ENCODE measurements at places on chromosomes 1 and 21. TPM values are rescaled to one million over a fixed set of nuclear protein-coding genes. Genes with fewer than 3 reads are reported as not detected.

DNA sequence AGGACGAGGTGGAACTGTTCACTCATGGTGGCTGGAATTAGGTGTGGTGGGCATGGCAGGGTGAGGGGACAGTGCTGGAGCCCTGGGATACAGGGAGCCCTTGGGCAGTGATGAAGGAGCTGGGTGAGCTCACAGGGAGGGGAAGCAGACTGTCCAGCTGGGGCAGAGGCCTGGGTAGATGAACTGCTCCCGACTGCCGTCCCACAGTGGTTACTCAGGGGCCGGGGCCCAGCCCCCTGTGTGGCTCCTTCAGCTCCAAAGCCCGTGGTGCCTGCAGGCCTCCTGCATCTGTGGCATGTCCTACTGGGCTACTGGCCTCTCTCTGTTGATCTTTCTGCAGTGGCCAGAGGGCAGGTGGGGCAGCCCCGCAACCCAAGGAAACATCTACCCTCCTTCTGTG lies 661.1 kb downstream of the NPHP4 start:
- no peak for DNase-seq

DNA sequence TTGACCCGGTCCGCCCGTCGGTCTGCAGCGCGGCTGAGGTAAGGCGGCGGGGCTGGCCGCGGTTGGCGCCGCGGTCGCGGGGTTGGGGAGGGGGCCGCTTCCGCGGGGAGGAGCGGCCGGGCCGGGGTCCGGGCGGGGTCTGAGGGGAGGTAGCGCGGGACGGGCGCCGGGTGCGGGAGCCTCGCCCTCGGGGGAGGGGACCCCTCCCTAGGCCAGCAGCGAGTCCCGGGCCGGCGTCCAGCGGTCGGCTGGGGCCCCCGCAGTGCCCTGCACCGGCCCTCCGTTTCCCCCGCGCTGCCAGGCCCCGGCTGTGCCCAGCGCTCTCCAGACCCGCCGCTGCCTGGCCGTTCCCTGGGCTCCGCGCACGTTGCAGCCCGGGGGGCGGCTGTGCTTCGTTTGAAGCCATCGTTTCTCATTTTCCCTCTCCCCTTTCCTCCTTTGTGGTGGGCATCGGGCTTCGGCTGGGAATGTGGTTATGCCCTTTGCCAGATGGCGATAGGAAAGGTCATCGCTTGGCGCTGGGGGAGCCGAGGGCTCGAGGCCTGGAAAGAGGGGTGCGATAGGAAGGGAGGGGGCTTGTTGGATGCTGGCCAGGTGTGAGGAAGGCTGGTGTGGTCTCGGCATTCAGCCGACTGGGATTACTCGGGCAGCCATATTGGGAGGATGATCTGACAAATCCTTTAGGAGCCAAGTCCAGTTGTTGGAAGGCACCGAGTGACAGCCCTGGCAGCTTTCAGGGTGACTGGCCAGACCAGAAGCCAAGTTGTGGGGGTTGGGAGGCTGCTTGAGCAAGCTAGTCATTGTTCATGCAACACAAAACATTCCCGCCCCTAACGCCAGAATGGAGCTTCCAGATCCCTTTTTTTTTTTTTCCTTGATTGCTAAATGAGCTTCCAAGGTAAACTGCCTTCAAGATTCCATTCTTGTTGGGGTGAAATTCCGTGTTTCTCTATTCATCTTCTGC lies 753 bp downstream of the KIF1B start:
- peak; percentile 20 for DNase-seq

DNA sequence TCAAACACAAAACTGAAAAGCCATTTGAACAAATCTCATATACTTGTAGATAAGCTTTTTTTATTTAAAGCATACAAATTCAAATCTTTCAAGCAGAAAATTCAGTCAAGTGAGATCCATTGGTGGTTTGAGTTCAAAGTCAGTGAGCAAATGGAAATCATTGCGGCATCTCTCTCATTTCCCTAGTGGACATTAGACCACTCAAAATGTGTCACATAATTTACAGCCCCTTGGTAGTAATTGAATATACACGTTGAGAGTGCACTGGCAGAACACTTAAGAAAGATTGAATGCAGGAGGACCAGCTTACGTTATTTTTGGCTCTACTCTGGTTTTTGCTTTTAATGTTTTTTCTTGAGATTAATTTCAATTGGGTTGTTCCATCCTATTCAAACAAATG lies 633.7 kb downstream of the USP25 start:
- DNase-seq = no peak

GRCh38 chr1:117809764-117810163 lies 119.7 kb downstream of the GDAP2 start:
- no peak for DNase-seq

GRCh38 chr1:169468982-169469381 lies 16.8 kb downstream of the SLC19A2 start:
- DNase-seq = no peak

DNA sequence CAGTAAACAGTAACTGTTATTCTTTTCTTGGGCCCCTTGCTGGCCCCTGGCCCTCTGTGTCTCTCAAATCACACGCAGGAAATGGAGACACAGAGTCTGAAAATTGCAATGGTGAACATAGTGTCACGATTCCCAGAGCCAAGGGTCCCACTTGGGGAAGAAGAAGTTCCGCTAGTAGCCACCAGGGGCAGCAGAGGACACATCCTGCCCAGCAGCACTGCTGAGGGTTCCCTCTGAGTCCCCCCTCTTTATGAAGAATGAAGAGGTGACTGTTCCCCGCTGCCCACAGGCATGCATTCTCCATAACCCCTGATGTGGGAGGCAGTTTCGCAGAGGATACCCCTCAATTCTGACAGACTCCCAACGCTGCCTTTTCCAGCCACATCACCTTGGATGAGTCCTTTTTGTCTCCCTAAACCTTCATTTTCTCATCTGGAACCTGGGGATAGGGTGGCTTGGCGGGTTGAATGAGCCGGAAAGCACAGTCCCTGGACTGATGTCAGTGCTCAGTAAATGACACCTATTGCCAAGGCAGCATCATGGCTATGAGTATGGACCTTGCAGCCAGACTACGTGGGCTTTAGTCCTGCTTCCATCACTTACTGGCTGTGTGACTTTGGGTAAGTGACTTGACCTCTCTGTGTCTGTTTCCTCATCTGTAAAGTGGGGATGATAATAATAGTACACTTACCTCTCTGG lies 238.0 kb upstream of the TMEM51 start:
- DNase-seq = peak; percentile 60

- DNase-seq = no peak
Observed at GRCh38 chr1:115969509-115969908, 6.8 kb upstream of the SLC22A15 start.

- no peak for DNase-seq
Observed at GRCh38 chr1:11989669-11990068, 9.4 kb downstream of the MFN2 start.

DNA sequence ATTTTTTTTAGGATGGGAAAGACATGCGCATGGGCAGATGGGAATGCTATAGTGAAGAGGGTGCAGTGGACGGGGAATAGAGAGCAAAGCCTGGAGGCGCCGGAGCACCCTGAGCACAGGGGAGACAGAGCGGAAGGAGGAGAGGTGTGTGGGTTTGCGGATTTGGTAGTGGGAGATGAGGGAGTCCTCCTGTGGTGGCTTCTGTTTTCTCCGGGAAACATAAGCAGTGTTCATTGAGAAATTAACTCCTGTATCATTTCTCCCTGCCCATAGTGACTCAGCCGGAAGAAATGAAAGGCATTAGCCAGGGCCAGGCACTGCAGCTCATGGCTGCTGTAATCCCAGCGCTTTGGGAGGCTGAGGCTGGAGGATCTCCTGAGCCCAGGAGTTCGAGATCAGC lies 4.7 kb upstream of the PTPRF start:
- DNase-seq = no peak

- DNase-seq = no peak
Observed at GRCh38 chr1:66207484-66207883, 326.5 kb upstream of the SGIP1 start.

DNA sequence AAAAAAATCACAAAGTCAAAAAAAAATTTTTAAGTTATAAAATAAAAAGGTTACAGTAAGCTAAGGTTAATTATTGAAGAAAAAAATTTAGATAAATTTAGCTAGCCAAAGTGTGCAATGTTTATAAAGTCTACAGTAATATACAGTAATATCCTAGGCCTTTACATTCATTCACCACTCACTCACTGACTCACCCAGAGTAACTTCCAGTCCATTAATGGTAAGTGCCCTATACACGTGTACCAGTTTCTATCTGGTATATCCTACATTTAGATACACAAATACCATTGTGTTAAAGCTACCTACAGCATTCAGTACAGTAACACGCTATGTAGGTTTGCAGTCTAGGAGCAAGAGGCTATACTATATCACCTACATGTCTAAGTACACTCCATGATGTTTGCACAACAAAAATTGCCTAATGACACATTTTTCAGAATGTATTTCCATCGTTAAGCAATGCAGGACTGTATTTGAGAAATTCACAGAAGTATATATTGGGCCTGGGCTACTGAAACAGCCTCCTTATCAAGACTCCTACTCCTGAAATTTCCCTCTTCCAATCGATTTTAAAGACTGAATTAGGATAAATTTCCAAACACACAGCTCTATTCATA lies 155.1 kb downstream of the COP1 start:
- no peak for DNase-seq

DNA sequence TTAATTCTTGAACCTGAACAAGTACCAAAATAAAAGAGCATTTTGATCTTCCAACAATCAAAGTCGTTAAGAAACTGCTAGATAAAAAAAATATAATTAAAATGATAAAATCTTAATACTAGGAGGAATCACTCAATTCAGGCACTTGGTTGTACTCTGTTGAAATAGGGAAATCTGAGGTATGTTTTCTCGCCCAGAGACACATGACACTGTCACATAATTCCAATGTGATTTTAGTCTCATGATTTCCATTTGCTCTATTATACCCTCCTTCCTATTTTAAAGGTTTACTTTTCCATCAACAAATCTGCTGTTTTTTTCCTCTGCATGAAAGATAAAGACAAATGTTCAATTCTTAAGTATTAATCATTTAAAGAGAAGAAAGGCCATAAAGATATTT lies 97.6 kb downstream of the ZZZ3 start:
- DNase-seq = no peak

- DNase-seq = no peak
Observed at GRCh38 chr1:96682056-96682455, 39.5 kb upstream of the PTBP2 start.

DNA sequence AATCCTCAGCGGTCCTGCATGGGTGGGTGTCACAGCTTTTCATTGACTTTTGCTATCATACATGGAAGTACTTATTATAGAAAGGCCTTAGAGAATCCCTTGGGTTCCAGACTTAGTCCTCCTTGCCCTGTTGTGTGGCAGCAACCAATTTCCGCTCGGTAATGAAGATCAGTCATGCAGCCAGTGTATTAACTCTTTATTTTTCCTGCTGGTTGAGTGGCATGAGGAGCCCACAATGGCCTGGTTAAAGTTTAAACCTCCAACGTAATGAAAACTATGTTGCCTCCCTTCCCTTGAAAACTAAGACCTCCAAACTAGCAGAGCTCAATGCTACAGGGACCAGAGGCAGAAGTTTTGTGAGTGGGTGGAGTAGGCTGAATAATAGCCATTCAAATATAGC lies 20.0 kb downstream of the CITED4 start:
- no peak for DNase-seq

- no peak for DNase-seq
Observed at GRCh38 chr1:15020943-15021745, 132.4 kb upstream of the TMEM51 start.

- DNase-seq = no peak
Observed at GRCh38 chr1:159965263-159965662, 11.2 kb upstream of the SLAMF9 start.

DNA sequence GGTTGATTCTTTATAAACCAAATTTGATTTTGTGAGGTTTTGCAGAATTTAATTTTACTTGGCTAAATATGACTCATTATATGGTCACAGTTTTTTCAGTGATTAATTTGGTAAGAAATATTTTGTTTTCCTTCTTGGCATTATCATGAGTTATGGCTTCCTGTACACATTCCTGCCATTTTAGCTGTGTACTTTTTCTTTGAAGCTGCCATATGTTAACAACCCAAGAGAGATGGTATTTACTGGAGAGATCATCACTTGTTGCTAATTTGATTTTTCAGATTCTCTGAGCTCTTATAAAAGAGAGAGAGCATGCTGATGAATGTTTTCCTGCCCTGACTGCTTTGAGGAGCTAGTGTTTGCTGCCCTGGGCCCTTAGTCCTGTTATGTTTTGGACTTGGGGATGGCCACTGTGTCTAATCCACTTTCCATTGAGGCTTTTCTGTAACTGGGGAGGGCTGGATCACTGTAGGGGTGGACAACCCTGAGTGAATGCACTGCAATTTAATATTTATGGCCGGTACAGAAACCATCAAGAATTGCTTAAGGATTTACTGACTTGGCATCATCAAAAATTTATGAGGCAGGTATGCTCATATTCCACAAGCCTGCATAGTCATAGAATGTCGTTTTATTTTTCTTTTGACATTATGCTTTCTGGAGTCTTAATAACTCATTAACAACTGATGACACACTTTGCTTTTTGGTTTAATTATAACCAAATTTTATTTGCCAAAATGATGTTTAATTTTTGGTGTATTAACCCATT lies 200.9 kb downstream of the DISC1 start:
- DNase-seq = no peak

- peak; percentile 29 for DNase-seq
Observed at GRCh38 chr1:32900956-32901822, at the start of gene TMEM54. Gene TMEM54, minus strand, starts transcription at chr1:32901389. Its CDS starts 151 bp downstream, at chr1:32901238.

GRCh38 chr1:214464445-214465287 lies 86.7 kb downstream of the PTPN14 start:
- no peak for DNase-seq

- DNase-seq = no peak
Observed at GRCh38 chr1:53288002-53288789, 39.7 kb downstream of the LRP8 start.

DNA sequence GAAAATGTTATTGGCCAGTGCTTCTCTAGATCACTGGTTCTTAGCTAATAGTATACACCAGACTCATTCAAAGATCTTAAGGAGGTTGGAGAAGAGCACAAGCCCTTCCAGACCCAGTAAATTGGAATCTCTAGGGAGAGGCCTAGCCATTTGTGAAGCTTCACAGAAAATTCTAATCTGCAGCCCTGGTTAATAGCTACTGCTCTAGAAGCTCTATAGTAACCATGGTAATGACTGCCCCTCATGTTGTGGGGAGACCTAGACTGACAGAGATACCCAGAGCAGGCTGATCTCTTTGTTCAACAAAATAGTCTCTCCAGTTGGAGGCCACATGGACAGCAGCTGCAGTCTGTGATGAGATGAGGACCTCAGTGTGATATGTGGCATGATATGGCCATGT lies 31.7 kb downstream of the ARID1A start:
- DNase-seq = no peak

GRCh38 chr1:10968411-10968826 lies 44.0 kb upstream of the TARDBP start:
- DNase-seq = no peak

SPOCD1 gene
- total RNA-seq = 0.54 TPM

ZNF326 gene
- 45.7 TPM for total RNA-seq

NPPA gene
- not detected for total RNA-seq

GJB5 gene
- total RNA-seq = not detected

RNF186 gene
- total RNA-seq = not detected

OLIG1 gene
- 0.47 TPM for total RNA-seq

HSD3B2 gene
- total RNA-seq = not detected

MORN1 gene
- total RNA-seq = 9.3 TPM

OLFM3 gene
- total RNA-seq = not detected

GNPAT gene
- total RNA-seq = 23.1 TPM

SIK1 gene
- 203 TPM for total RNA-seq

CCDC17 gene
- 4.5 TPM for total RNA-seq

CYP4A22 gene
- not detected for total RNA-seq

AADACL3 gene
- total RNA-seq = not detected

Measured in natural killer cell (primary cell).